Activated CD4-positive, alpha-beta T cell treated with anti-CD3 and anti-CD28 coated beads, Interleukin-2, amount 50 U/mL, for 4 hours (primary cell): ENCODE measurements at places on chromosomes 12 and 14.

GRCh38 chr14:92021523-92021922 is 18.3 kb downstream of the TRIP11 start:
- DNase-seq: no peak

DNA sequence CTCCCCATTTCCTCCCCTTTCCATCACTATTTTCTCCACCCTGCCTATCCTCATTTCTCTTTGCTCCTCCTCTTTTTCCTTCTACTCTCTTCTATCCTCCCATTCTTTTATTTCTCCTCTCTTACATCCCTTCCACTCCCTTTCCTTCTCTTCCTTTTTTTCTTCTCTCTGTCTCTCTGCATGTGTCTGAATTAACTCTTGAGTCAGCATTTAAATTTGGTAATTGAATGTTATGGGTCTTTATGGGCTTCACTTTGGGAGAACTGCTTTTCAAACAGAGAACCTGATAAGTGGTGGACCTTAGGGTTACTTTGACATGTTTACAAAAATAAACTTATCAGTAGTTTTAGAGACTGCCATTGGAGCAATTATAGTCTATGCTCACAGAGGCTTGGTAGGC is 992.7 kb downstream of the NRXN3 start:
- DNase-seq: no peak

DNA sequence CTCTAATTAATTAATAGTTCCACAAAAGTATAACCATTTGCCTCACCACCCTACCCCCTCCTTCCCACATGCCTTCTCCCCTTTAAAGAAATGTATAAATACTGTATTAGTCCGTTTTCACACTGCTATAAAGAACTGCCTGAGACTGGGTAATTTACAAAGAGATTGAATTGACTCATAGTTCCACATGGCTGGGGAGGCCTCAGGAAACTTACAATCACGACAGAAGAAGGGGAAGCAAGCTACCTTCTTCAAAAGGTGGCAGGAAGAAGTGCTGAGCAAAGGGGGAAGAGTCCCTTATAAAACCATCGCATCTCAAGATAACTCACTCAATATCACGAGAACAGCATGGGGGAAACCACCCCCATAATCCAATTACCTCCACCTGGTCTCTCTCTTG is 8.2 kb upstream of the RESF1 start:
- DNase-seq: no peak

GRCh38 chr14:24063263-24063836 is 8.0 kb upstream of the CPNE6 start:
- DNase-seq: no peak

GRCh38 chr12:89494411-89495231 is 30.0 kb downstream of the GALNT4 start:
- DNase-seq: no peak

DNA sequence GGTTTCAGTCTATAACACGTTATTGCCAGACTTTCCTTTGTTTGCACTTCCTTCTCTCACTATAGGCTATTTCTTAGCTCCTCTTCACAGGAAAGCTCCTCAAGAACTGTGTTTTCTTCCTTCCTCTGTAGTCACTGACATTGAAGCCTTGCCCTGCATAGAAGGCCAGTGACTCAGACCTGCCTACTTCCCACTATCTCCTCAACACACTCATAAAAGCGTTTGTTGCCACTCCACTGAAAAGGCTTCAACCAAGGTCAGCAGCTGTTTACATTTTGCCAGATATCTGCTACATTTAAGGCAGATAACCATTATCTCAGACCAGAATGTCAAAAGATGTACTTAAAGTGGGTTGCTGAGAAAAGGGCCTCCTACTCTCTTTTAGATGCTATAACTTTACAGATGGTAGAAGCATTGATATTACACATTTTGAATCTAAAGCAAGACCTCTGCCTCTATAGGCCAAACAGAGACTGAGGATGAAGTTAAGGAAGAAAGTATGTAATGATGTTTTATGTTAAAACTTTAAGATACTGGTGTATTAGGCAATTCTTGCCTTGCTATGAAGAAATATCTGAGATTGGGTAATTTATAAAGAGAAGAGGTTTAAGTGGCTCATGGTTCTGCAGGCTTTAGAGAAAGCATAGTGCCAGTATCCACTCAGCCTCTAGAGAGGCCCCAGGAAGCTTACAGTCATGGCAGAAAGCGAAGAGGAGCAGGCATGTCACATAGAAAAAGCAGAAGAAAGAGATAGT is 233.3 kb upstream of the FLRT2 start:
- no peak for DNase-seq
